NCI-H510A (cell line): ENCODE measurements at places on chromosomes 4 and X.

DNA sequence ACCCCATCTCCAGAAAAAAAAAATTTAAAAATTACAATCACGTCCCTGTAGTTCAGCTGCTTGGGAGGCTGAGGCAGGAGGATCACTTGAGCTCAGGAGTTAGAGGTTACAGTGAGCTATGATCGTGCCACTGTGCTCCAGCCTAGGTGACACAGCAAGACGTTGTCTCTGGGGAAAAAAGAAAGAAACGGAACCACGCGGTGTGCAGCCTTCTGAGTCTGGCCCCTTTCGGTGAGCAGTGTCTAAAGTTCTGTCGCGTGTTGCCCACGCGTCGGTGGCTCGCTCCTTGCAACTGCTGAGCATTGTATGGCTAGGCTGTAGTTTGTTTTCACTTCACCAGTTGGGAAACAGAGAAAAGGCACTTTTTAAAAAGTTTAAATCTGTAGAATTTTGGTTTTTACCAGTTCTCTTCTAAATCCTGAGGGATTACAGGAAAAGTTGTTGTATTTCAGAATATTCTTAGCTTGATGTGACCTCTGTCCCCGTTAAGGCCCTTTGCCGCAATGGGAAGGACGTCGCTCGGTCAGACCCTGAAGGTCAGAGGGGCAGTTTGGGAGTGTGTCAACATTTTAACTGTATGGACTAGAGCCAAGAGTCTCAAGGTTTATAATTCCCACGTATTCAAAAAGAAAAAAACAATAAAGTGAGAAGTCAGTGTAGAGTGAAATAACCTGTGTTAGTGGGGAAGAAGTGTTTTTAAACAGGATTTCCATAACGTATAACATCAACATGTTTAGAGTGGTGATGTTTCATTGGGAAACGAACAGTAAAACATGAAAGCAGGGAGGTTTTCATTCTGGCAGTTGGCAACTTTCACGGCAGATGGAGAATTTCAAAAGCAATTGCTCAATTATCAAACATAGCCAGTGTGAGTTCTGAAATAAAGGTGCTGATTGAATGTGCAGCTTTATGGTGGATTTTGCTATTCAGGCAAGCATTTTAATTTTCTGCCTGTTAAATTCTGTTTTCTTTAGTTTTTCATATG lies 45.8 kb upstream of the MSANTD1 start:
- DNase-seq: no peak

GRCh38 chrX:34521563-34521962 lies 135.5 kb downstream of the TMEM47 start:
- no peak for DNase-seq

- DNase-seq: no peak
Observed at GRCh38 chr4:38468339-38468866, 195.6 kb upstream of the KLF3 start.

DNA sequence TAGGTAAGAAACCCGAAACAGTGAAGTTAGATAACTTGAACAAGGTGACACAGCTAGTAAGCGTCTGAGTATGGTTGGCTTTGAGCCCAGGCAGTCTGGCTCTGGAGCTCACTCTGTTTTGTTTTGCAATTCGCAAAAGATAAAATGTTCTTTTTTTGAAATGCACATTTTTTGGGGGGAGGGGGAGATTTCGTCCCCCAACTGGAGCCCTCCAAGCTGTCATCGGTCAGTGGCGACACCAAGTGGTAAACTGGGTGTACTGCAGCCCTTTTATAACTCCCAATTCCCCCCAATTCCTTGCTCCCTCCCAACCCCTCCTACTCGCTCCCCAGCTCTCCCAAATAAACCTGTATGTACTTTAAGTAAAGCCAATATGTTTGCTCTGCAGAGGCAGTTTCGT lies 2.8 kb upstream of the CLCN5 start:
- DNase-seq: no peak

DNA sequence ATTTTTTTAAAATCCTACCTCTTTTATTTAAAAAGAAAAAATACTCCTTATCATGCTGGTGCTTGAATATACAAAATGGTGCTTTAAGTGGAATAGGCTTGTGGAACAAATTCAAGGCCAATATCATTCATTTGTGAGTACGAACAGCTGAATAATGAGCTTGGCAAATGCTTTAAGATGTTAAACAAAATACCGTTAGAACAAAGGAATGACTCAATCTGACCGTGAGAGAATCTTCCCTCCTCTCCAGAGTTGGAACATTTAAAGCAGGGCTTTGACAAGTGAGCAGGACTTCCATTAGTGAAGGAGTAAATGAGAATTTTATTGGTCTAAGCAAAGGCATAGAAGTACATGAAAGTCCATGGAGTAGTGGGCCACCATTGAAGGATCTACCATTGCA lies 74.5 kb downstream of the DCLK2 start:
- no peak for DNase-seq

GRCh38 chrX:70470850-70471289 lies 26.2 kb downstream of the DLG3 start:
- no peak for DNase-seq

DNA sequence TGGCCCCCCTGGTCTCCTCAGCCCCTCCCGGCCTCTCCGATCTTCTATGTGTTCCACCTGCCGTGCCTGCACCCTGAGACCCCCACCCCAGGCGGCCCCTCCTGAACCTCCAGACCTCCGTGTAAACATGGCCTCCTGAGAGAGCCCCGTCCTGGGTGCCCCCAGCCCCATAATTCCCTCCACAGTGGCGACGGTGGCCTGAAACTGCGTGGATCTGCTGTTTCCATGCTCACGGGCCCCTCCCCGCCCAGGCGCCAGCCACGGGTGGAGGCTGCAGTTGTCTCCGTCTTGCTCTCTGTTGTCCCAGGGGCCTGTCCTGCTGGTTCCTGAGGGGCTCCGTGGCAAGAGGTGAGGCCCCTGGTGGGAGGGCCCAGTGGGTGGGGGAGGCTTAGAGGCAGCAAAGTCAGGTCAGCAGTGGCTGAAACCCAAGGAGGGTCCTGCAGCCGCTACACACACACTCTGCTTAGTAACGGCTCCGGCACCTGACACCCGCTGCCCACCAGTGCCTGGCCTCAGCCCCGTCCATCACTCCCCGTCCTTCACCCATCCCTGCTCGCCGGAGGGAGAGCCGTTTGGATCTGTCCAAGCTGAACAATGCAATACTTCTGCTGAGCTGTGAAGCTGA lies 75.8 kb downstream of the FAM53A start:
- DNase-seq: no peak

DNA sequence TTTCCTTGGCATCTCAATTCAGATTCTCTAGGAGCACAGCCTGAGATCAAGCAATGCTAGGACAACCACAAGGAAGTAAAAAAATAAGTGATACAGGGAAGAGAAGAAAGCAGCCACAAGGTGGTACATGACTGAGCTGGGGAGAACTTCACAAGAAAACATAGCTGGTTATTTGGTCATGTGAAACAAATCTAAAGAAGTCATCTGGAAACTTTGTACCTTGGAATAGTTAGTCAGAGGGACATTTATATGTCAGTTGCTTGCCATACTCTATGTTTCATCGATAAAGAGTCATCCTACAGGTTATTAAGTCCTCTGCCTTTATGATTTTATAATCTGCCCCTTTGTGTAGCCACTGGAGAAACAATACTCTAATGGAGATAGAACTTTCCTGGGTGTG lies 575.1 kb downstream of the IL15 start:
- DNase-seq: no peak

- no peak for DNase-seq
Observed at GRCh38 chr4:90476019-90476418, 348.8 kb downstream of the CCSER1 start.
